Astrocyte (in vitro differentiated cells and primary cell): ENCODE measurements at places on chromosomes 6 and 20. TPM values are rescaled to one million over a fixed set of nuclear protein-coding genes. Genes with fewer than 3 reads are reported as not detected.

Gene THBD
- 14.2 and 22.7 TPM in 2 replicates for total RNA-seq

Gene TDRD6
- total RNA-seq = 0.02 TPM in 1 of 2 replicates, not detected in the other

Gene OPN5
- total RNA-seq = not detected in 2 replicates

Gene ID4
- 12.0 and 12.8 TPM in 2 replicates for total RNA-seq

Gene BFSP1
- total RNA-seq = 3.7 and 4.2 TPM in 2 replicates

Gene HFE
- 5.7 and 7.7 TPM in 2 replicates for total RNA-seq

Gene MCHR2
- not detected in 2 replicates for total RNA-seq

Gene CGA
- 1.5 and 2.0 TPM in 2 replicates for total RNA-seq

Gene WFDC10A
- not detected in 2 replicates for total RNA-seq

Gene BPIFA1
- total RNA-seq = not detected in 2 replicates

Gene SYCP2
- 0.27 and 0.72 TPM in 2 replicates for total RNA-seq

DNA sequence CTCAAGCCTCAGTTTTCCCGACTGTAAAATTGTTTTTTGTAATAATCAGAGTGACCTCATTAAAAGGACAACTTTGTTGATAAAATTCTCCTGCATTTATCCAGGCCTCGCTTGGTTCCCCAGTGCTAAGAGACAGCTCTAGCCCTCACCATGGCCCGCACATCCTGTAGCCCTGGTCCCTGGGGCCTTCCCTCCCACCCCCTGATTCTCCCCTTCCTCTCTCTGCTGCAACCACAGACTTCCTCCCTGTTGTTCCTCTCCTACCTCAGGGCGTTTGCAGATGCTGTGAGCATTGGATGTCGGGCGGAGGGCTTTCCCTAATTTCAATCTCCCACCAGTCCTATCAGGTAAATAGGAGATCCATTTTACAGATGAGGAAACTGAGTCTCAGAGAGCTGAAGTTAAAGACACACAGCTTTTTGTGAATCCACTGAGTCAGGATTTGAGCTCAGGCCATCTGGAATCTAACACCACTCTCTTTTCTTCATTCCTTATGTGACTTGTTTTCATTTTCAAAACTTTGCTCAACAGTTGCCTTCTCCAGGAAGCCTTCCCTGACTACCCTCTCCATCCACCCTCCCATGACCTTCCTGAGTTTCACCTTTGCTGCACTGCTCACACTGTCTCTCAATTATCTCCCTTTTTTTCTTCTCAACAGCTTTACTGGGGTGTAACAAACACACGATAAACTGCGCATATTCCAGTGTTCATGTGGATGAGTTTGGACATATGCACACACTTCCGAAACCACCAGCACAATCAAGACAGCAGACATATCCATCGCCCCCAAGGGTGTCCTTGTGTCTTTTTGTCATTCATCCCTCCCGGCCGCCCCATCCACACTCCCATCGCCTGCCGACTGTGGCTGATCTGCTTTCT, 107.1 kb downstream of the CEBPB start:
- H3K4me3 ChIP-seq = no peak overlapping the region
- H3K27ac ChIP-seq = no peak overlapping the region
- no peak for DNase-seq
- H3K4me1 ChIP-seq = peaks cover 4% of the 10 kb centered on the region

- peak; percentile 18 for DNase-seq
- H3K4me3 ChIP-seq = no peak overlapping the region
- peaks cover 3% of the 10 kb centered on the region for H3K27me3 ChIP-seq
- H3K4me1 ChIP-seq = no peaks in the 10 kb centered on the region
- no peaks in the 10 kb centered on the region for H3K36me3 ChIP-seq
- H3K27ac ChIP-seq = no peak overlapping the region
Observed at GRCh38 chr6:99745651-99746050, 139.0 kb downstream of the PRDM13 start.

GRCh38 chr6:156647140-156647784, 129.9 kb upstream of the ARID1B start:
- H3K36me3 ChIP-seq = no peaks in the 10 kb centered on the region
- no peak for DNase-seq
- H3K4me1 ChIP-seq = peaks cover under 1% of the 10 kb centered on the region
- no peak overlapping the region for H3K27ac ChIP-seq
- H3K4me3 ChIP-seq = no peak overlapping the region
- no peaks in the 10 kb centered on the region for H3K27me3 ChIP-seq

- no peak overlapping the region for H3K4me3 ChIP-seq
- peaks cover 3% of the 10 kb centered on the region for H3K4me1 ChIP-seq
- no peaks in the 10 kb centered on the region for H3K36me3 ChIP-seq
- DNase-seq = peak; percentile 93
- peak overlapping the region; percentile 56 for H3K27ac ChIP-seq
- H3K27me3 ChIP-seq = no peaks in the 10 kb centered on the region
Observed at GRCh38 chr20:4961746-4962145, 39.6 kb downstream of the SLC23A2 start.

GRCh38 chr6:95544517-95545225, 32.7 kb upstream of the MANEA start:
- no peaks in the 10 kb centered on the region for H3K27me3 ChIP-seq
- H3K36me3 ChIP-seq = no peaks in the 10 kb centered on the region
- no peak overlapping the region for H3K4me3 ChIP-seq
- no peak overlapping the region for H3K27ac ChIP-seq
- no peak for DNase-seq
- H3K4me1 ChIP-seq = no peaks in the 10 kb centered on the region

GRCh38 chr6:67664942-67665341, 970.1 kb upstream of the ADGRB3 start:
- no peaks in the 10 kb centered on the region for H3K4me1 ChIP-seq
- H3K4me3 ChIP-seq = no peak overlapping the region
- H3K36me3 ChIP-seq = no peaks in the 10 kb centered on the region
- H3K27me3 ChIP-seq = no peaks in the 10 kb centered on the region
- no peak for DNase-seq

GRCh38 chr6:149864578-149865535, 698 bp upstream of the LRP11 start:
- peak overlapping the region; percentile 80 for H3K27ac ChIP-seq
- H3K4me3 ChIP-seq = peak overlapping the region; percentile 70
- no peaks in the 10 kb centered on the region for H3K36me3 ChIP-seq
- peak; percentile 48 for DNase-seq

GRCh38 chr6:125942672-125943527, 13.7 kb upstream of the HINT3 start:
- peaks cover 39% of the 10 kb centered on the region for H3K4me1 ChIP-seq
- no peak overlapping the region for H3K27ac ChIP-seq
- H3K27me3 ChIP-seq = no peaks in the 10 kb centered on the region

- H3K27ac ChIP-seq = no peak overlapping the region
- no peaks in the 10 kb centered on the region for H3K36me3 ChIP-seq
- no peaks in the 10 kb centered on the region for H3K27me3 ChIP-seq
- H3K4me3 ChIP-seq = no peak overlapping the region
- H3K4me1 ChIP-seq = peaks cover 10% of the 10 kb centered on the region
Observed at GRCh38 chr20:51500311-51500710, 42.2 kb downstream of the NFATC2 start.

- peak overlapping the region; percentile 13 for H3K4me3 ChIP-seq
- no peaks in the 10 kb centered on the region for H3K27me3 ChIP-seq
- H3K27ac ChIP-seq = peak overlapping the region; percentile 66
- H3K4me1 ChIP-seq = peaks cover 18% of the 10 kb centered on the region
Observed at GRCh38 chr6:158481690-158482473, 78.0 kb upstream of the TMEM181 start.

GRCh38 chr20:24851346-24852019, 97.6 kb upstream of the CST7 start:
- H3K4me3 ChIP-seq = no peak overlapping the region
- H3K27me3 ChIP-seq = no peaks in the 10 kb centered on the region
- no peaks in the 10 kb centered on the region for H3K36me3 ChIP-seq
- DNase-seq = no peak
- no peak overlapping the region for H3K27ac ChIP-seq
- no peaks in the 10 kb centered on the region for H3K4me1 ChIP-seq

GRCh38 chr6:155708100-155708499, 252.5 kb upstream of the NOX3 start:
- no peaks in the 10 kb centered on the region for H3K4me1 ChIP-seq
- H3K27ac ChIP-seq = no peak overlapping the region
- H3K4me3 ChIP-seq = no peak overlapping the region
- no peak for DNase-seq
- no peaks in the 10 kb centered on the region for H3K27me3 ChIP-seq

- peak overlapping the region; percentile 16 for H3K27ac ChIP-seq
- H3K36me3 ChIP-seq = no peaks in the 10 kb centered on the region
- peaks cover 38% of the 10 kb centered on the region for H3K4me1 ChIP-seq
- DNase-seq = peak; percentile 86
- H3K4me3 ChIP-seq = no peak overlapping the region
Observed at GRCh38 chr20:47544240-47544639, 42.6 kb downstream of the NCOA3 start.

DNA sequence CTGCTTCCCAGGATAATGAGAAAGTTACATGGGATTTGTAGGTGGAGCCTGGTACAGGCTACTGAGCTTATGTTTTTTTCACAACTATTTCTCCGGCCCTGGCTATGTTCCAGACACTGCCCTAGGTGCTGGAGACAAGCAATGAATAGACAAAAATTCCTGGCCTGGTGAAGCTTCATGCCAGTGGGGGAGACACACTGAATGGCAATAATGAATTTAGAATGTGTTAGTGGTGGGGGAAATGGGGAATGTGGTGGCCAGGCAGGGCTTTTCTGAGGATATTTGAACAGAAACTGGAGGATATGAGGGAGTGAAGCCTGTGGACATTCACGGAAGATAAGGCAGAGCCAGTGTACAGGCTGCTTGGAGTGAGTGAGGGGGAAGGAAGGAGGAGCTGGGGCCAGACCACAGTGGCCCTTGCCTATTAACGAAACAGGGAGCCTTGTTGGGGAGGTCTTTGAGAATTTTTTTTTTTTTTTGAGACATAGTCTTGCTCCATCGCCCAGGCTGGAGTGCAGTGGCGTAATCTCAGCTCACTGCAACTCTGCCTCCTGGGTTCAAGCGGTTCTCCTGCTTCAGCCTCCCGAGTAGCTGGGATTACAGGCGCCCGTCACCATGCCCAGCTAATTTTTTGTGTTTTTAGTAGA, 6.6 kb downstream of the FOXS1 start:
- H3K27me3 ChIP-seq = no peaks in the 10 kb centered on the region
- DNase-seq = no peak
- peaks cover 74% of the 10 kb centered on the region for H3K4me1 ChIP-seq
- H3K27ac ChIP-seq = no peak overlapping the region
- no peaks in the 10 kb centered on the region for H3K36me3 ChIP-seq
